Activated CD4-positive, CD25-positive, alpha-beta regulatory T cell (primary cell): ENCODE measurements at places on chromosomes 11 and 22.

DNA sequence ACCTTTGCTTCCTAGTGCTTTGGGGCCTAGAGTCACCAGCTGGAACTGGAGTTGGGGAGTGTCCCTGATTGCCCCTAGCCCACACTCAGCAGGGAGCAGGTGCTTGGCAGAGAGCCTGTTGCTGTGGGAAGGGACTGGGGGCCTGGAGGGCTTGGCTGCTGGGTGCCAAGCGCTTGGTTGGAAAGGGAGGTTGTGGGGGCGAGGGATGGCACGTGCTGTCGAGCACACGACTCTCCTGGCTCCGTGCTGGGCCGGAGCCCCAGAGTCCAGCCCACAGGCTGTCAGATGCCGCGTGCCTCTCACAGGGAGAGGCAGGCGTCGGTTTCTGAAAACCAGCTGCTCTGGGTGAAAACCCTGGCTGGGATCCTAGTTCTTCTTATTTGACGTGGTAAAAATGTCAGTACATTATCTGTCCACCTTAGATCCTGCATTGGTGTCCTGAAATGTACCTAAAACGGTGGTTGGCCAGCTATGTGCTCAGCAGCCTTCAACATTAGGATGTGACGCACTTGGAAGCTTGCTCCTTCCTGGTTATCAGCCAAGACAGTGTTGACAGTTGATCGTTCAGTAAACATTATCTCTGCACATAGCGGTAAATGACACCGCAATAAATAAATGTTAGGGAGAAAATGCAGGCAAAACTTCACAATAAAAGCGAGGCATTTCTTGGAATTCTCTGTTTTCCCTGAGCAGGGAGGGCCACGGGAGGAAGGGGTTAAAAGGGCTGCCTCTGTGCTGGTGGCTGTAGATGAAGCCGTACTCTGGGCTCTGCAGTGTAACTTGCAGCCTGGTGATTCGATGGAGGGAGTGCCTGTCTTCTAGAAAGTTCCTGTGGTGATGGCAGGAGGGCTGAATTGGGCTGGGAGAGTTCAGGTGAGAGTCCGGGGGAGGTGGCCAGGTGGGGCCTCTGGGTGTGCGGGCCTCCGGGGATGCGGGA, 29.2 kb downstream of the GRAMD4 start:
- DNase-seq, result no peak

GRCh38 chr22:41488076-41488475, 19.2 kb downstream of the ACO2 start:
- DNase-seq, result no peak

DNA sequence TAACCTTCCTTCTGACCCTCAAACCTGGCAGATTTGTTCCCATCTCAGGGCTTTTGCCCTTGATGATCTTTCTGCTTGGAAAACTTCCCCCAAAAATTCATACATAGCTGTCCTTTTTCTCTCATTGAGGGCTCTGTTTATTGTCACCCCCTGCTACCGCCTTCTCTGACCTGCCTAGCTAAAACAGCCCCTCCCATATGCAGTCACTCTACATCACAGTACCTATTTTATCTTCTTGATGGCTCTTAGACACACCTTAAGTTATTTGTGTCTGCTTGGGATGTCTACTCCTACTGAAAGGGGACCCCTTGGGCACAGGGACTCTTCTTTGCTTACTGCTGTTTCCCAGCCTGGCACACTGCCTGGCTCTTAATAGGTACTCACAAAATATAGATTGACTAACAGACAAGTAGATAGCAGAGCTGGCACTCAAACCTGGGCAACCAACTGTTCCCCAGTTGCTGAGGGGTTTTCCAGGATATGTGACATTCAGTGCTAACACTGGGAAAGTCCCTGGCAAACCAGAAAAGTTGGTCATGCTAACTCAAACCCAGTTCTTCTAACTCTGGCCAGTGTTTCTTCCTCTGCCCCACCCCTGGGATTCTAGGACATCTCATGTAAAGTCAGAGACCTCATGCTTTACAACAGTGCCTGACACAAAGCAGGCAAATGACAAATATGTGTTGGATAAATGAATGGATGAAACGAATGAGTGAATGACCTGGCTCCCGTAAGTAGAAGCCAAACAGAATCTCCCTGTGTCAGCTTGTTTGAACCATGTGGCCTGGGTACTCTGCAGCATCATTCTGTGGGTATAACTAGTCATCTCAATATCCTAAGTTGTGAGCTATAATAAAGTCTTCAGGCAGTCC, 19.8 kb upstream of the FJX1 start:
- no peak for DNase-seq

DNA sequence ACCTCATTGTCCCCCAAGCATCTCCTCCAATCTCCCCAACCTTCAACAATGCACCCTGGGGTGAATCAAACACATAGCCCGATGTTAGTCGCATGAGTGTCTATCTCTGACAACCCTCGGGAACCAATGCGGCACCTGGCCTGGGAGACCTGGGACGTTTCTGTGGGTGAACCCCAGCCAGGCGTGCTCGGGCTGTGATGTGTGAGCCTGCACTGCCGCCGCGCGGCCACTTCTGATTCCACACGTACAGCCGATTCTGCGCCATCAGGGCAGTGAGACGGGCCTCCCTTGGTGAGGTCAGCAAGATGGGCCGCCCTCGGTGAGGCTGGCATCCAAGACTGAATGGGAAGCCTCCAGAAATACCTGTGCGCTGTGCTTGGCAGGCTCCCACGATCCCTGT, 5.2 kb upstream of the H19 start:
- no peak for DNase-seq

- DNase-seq, result no peak
These were observed 301.8 kb upstream of the API5 start for GRCh38 chr11:43010042-43010441.

GRCh38 chr11:106717222-106717621, 301.1 kb downstream of the GUCY1A2 start:
- DNase-seq, result no peak

DNA sequence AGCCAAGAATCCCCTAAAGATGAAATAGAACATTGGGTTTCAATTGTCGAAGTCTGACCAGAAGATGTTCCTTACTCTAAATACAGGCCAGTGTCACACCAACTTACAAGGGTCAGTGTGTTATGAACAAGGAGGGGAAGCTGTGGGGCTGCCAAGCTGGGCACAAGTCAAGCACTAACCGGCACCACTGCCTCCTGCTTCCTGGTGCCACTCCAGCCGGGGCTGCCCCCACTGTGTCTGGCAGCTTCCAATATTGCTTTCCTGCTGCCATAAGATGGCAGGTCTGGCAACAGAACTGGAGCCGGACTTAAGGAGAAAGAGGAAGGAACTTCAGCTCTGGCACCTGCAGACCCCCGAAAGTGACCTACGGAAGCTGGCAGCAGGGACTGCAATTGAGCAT, 13.7 kb upstream of the VPS37C start:
- no peak for DNase-seq

GRCh38 chr11:77990981-77991380, 3.5 kb downstream of the INTS4 start:
- no peak for DNase-seq

DNA sequence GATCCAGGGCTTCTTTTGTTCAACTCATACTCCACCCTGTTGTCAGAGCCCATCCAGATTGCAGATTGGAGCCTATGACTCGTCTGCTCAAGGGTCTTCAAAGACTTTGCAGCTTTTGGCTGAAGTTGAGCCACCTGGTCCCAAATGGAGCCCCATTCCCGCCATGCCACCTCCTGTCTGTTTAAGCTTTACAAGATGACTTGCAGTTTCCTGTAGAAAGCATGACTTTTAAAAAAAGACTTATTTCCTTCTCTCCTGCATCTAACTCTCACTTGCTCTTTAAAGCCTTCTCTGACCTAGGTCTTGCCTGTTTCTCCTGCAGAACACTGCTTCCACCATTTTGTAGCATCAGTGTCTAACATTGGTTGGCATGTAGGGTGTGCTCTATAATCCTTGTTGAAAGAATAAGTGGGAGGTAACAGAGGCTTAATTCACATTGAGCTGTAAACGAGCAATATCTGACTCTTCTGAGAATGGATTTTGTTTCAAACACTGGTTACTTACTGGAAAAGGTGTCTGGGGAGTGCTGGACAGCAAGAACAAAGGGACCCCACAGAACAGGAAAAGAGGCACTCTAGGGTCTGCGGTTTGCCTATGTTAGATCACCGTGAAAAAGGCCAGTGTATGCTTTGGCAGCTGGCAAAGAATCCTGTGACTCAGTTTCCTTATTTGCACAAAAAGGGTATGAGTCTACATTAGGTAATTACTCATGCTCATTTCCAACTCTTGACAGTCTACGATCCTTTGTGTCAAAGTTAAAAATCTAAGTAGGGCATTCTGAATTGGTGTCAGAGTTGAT, 30.3 kb downstream of the NF2 start:
- no peak for DNase-seq

GRCh38 chr11:63020671-63021291, 5.1 kb upstream of the SLC22A8 start:
- DNase-seq, result no peak

DNA sequence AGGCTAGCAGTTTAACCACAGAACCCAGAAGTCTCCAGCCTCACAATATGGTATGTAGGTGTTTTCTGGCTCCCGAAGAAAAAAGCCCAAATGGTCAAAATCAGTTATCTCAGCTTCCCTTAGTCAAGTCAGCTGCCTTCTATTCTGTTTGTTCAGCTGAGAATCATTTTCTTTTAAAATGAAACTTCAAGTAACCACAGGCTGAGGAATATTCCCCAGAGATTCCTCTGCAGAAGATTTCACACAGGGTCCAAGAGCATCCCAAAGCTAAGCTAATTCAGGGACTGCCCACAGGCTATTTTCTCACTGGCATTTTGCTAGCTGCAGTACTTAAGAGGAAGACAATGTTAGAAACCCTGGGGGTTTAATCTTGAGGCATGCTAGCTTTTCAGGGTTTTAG, 977.0 kb upstream of the CHORDC1 start:
- no peak for DNase-seq

DNA sequence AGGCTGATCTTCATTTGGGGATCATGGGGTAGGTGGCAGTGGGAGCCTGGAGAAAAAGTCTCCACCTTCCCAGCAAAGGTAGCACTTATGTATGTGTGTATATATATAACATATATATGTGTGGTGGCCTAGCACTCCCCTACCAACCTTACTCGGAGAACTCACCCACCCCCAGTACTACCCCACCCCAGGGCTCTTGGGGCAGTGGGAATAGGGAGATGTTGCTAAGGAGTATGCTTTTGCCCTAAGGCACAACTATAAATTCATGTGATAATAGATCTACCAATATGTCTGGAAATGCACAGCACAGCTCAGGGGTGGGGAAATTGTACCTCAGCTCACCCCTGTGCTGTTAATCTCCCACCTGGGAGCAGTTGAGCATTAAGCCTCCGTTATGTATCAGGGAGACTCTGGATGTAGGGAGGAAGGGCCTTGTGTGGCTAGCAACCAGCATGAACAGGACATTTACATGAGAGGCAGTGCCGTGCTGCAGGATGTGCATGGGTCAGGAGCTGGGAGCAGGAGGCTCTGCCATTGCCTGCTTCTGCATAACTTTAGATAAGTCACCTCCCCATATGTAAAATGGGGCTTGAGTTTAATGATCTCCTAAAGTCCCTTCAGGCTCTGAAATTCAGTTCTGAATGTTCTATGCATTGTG, 57.3 kb downstream of the C11orf91 start:
- DNase-seq, result no peak

DNA sequence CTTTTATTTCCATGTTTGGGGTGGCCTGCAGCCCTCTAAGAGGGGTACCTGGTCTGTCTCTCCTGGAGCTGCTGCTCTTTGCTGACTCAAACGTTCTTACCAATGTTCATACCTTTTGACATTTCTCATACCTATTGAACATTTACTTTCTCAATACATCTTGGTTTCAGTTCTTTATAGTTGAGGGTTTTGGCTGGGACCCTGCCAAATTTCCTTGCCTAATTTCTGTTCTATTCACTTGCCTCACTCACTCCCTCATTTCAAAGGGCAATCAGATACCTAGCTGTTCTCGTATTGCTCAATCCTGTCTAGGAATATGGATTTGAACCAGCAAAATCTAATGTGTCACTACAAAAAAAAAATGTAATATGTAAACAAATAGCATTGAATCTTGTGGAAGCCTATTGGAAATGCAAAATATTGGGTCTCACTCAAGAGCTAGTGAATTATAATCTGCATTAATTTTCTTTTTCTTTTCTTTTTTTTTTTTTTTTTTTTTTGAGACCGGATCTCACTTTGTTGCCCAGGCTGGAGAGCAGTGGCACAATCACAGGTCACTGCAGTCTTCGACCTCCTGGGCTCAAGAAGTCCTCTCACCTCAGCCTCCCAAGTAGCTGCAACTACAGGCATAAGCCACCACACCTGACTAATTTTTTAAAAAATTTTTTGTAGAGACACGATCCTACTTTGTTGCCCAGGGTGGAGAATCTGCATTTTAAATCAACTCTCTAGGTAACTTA, 7.5 kb downstream of the OR6M1 start:
- no peak for DNase-seq

- DNase-seq, result no peak
These were observed 27.4 kb downstream of the ZNRF3 start for GRCh38 chr22:28910569-28911303.

- DNase-seq, result no peak
These were observed 854.5 kb downstream of the BRD1 start for GRCh38 chr22:48972979-48973693.

DNA sequence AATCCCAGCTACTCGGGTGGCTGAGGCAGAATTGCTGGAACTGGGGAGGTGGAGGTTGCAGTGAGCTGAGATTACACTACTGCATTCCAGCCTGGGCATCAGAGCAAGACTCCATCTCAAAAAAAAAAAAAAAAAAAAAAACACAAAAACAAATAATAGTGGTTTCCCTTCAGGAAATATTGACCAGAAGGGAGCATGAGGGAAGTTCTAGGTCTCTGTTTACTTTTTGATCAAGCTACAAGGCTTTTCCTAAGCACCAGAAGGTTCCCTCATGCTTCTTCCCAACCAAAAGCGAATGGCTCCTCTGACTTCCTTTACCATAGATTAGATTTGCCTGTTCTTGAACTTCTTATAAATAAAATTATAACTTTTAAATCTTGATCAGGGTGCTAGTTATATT, 18.3 kb downstream of the MYO18B start:
- DNase-seq, result no peak
